ENCODE measurements at places on chromosomes 12 and 14.
A peak's percentile ranks its signal among the peaks of the same experiment; 100 is the strongest.

DNA sequence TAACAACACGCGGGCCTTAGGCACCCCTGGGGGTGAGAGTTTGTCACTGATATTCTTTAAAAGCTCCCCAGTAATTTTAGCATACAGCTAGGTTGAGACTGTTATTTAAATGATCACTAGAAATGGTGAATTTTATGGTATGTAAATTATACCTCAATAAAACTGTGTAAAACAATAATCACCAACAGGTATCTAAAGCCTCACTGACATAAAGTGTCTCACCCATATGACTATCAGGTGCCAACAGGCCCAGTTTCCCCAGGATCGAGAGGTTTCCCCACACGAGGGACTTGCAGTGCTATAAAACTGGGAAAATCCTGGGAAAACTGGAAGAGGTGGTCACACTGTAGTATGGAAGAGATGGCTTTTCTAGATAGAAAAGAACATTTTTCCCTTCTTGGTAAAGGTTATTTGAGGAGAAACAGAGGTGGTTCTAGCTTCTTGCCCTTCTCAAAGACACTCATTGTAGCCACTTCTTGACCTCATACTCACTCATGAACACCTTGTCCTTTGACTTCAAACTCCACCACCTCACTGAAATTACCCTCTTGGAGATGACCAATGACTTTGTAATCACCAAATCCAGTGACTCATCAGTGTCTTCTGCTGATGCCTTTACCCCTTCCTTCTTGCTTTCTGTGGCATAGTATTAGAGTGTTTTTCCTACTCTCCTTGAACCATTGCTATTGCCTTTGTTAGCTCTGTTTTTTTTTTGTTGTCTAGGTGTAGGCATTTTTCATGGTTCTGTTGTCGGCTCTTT lies 24.8 kb upstream of the NUBPL start:
- DNase-seq = no peak

DNA sequence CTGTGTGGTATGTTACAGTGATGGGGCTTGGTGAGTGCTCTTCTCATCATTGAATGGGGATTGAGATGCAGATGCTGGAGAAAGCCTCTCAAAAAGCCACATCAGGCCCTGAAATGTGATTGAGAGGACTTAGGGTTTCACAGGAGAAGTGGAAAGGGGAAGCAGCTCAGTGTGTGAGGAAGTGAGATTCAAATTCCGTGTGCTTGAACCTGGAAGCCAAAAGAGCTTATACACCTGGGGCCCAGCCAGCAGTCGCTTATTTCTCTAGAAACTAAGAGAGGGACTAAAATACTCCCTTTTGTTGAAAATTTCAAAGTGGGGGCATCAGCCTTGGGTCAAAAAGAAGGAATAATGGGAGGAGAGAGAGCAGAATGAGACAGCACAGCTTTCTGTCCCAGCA lies 39.1 kb upstream of the GZMB start:
- DNase-seq = no peak

GRCh38 chr12:93743999-93744689 lies 67.0 kb downstream of the CRADD start:
- no peak for DNase-seq

- peak; percentile 97 for DNase-seq
These were observed at the start of gene PTMS for GRCh38 chr12:6765634-6766581. TSS of gene PTMS (plus strand) at chr12:6766363. CDS start at chr12:6766706, 343 bp downstream.

DNA sequence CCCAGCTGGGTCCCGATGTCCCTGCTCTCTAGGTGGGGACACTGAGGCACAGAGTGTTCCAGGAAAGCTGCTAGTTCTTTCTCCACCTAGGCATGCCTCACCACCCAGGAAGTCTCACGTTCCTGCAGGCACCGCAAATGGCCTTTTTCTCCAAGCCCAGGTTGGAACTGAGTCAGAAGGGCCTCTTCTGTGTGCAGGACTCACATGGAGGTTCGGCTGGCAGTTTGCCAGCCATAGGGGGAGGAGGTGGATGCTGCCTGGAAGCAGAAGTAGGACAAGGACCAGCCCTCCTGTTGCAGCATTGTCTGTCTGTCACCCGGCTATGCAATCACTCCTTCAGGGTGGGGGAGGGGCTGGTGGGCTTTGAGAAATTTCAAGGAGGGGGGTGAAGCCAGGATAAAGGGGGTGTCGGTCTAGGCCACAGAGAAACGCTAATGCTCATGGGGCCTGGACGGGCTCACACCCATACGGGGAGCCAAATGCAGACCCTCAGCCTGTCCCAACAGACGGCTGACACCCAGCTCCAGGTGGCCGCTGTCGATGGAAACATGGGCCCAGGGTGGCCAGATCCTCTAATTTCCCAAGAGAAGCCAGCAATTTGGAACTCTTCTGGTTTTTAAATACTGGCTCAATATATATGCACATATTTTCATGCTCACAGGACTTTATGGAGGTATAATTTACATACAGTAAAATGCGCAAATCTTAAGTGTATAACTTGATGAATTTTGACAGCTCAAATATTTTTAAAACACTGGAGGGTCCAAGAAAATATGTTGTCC lies 120.5 kb downstream of the PHETA1 start:
- peak; percentile 23 for DNase-seq

GRCh38 chr12:6376079-6376869 lies 911 bp upstream of the SCNN1A start:
- peak; percentile 62 for DNase-seq

- DNase-seq = no peak
These were observed 106.1 kb upstream of the ANO4 start for GRCh38 chr12:100688451-100688864.

GRCh38 chr12:68185598-68185997 lies 26.1 kb upstream of the IFNG start:
- DNase-seq = no peak

GRCh38 chr14:91947475-91948184 lies at the start of gene FBLN5:
TSS of gene FBLN5 (minus strand) at chr14:91947694. CDS start at chr14:91947229, 465 bp downstream.
- peak; percentile 96 for DNase-seq

- DNase-seq = no peak
These were observed 25.1 kb upstream of the ZNF268 start for GRCh38 chr12:133156125-133156690.

DNA sequence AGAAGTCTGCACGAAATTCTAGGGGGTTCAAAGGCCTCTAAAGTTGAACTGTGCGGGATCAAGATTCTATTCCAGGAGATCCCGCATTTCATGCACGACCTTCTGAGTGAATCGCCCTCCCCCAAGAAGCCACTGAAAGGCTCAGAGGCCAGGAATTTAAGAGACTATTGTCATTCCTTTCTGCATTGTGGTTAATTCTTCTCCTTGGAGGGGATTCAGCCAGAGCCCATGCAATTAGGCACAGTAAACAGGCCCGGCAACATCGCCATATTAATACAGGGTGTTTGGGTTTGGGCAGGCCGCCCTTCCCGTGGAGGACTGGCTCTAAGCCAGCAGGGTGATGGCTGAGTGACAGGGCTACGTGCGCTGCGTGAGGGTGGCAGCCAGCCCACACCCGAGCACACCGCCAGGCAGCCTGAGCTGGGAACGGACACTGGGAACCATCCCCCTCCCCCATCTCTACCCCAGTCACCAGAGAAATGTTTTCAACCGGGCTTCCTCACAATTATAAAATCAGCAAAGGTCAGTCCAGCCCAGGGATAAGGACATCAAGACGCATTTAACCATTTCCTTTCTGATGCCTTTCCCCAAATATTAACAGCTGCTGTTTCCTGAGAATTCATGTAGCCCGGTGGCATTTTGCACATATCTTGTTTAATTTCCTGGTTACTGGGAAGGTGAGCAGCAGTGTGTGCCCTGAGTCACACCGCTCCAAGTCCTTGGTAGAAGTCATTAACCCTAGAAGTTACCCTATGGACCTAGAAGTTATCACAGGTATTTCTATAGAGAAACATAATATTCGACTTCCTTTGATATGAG lies 12.5 kb downstream of the EGLN3 start:
- peak; percentile 53 for DNase-seq

GRCh38 chr12:30807695-30808034 lies 52.9 kb upstream of the CAPRIN2 start:
- no peak for DNase-seq

DNA sequence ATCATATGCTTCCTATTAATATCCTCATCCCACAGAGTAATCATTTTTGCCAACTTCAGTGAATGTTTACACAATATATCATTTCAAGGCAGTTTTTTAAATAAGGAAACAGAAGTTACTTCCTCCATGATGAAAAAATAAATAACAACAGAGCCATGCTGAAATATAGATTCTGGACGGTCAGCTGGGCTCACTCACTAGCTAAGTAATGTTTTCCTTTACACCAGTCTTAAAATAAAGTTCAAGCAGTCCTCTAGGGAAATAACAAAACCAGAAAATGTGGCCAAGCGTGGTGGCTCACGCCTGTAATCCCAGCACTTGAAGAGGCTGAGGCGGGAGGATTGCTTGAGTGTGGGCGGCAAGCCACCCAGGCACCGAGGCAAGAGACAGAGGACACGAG lies 28.7 kb downstream of the AICDA start:
- DNase-seq = no peak

GRCh38 chr12:4562034-4562657 lies at the start of gene DYRK4:
TSS of gene DYRK4 (plus strand) at chr12:4562208. CDS start at chr12:4562246, 38 bp downstream.
- DNase-seq = peak; percentile 70

GRCh38 chr12:87981495-87981894 lies 47.7 kb downstream of the C12orf50 start:
- DNase-seq = peak; percentile 2

DNA sequence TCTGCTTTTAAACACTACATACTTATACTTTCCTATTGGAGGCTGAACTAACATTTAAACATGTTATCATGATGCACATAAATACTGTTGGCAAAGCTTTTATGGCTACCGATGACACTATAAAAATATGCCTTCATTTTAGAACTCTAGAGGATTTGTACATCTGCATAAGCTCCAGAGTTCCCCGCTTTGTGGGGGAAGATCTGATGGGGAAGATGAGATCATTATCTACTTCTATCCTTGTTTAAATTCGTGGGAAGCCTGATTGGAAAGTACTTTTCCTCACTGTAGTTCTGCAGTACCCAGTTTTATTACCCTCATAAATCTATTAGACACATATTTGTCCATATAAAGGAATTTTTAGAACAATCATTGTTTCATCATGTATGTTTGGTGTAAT lies 299.6 kb upstream of the ATP2B1 start:
- peak; percentile 9 for DNase-seq

DNA sequence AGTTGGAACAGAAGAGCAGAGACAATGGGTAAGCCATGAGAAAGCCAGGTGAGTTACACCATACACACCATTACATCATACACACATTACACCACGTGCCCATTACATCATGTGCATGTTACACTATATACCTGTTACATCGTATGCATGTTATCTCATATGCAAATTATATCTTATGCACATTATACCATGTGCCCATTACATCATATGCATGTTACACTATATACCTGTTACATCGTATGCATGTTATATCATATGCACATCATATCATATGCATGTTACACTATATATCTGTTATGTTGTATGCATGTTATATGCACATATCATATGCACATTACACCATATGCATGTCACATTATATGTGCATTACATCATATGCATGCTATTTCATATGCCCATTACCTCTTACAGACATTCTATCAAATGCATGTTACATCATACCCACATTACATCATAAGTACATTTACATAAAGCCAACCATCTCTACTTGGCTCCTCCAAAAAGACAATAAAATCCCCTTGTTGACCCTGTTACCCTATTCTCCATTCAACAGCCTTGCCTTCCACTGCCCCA lies 207.2 kb downstream of the KSR2 start:
- no peak for DNase-seq

DNA sequence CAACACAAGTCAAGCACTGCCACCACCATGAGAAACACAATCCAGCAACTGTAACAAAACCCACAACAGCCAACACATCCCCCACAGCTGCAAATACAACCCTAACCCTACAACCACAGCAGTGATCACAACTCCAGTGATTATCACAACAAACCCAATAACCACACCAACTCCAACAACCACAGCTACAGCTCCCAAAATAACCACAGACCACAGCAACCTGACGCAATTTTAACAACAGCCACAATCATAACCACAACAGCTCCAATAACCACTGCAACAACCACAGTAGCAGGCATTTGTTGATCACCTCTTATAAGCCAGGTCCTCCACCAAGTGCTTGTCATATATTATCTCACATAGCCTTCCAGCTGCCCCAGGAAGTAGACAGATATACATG lies 42.2 kb upstream of the FAM181A start:
- no peak for DNase-seq

DNA sequence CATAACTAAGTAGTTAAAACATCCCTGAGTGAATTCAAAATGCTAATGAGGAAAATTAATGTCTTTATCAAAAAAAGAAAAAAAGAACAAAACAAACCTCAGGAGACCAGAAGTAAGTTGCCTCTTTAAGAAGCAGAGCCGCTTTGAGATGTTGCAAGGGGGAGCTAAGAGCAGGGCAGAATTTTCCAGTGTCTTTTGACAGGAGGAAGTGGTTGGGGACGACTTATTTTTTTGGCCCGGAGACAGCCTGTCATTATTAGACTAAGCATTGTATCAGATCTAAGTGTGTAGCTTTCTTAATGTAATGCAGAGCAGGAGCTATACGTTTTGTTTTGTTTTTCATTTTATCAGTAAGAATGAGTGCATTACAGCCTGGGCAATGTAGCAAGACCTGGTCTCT lies 206.6 kb downstream of the CACNA1C start:
- peak; percentile 71 for DNase-seq

GRCh38 chr14:64703395-64704142 lies 655 bp upstream of the PLEKHG3 start:
- no peak for DNase-seq

DNA sequence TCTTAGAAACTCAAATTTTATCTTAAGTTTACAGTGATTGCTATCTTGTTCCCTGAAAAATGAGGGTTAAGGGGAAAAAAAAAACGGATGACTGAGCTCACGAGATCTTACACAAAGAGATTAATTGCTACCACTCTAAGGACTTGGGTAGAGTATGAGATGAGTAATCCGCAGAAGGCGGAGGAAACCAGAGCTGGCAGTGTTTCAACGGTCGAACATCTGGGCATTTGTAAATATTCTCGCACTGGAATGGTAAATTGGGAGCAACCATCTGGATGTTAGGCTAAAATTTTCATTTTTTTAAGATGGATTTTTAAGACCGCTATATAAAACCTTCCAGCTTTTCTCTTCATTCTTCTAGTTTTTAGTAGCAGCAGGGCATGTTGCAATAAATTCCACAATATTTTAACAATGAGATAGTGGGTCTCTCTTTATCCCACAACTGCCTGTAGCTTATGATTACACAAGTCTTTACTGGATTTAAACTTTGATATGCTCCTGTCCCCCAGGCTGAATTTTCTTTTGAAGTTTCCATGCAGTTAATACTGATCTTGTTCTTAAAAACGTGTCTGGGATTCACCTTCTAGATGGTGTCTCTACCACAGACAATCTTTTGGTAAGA lies 1324.1 kb downstream of the AACS start:
- peak; percentile 71 for DNase-seq

GRCh38 chr12:104805186-104805585 lies 152.9 kb downstream of the SLC41A2 start:
- peak; percentile 86 for DNase-seq

GRCh38 chr12:4830556-4831210 lies 79.0 kb upstream of the KCNA1 start:
- no peak for DNase-seq

DNA sequence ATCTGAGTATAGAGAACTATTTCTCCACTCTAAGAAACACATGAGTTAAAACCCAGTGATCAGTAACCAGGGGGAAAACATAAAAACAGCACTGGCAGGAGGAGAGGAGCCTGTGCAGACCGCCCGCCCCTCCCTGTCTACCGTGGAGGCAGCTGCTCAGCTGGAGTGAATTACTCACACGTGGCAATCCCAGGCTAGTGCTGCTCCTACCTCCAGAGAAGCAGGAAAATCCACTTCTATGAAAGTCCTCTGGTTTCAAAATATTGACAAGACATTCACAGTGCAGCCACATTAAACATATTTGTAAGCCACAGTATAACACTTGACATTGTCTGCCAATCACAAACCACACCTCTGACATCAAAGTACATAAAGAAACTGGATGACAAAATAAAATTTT lies 16.7 kb downstream of the TMEM132D start:
- peak; percentile 11 for DNase-seq

All from fibroblast of upper back skin (primary cell).